ENCODE measurements at places on chromosomes 2 and 18. TPM values are rescaled to one million over a fixed set of nuclear protein-coding genes. Genes with fewer than 3 reads are reported as not detected.

GRCh38 chr18:3261373-3262233 lies at the start of gene MYL12B:
Gene MYL12B, plus strand, starts transcription at chr18:3262133. Its CDS starts 10,766 bp downstream, at chr18:3272899.
- peak; percentile 96 for DNase-seq
- no peaks in the 10 kb centered on the region for H3K27me3 ChIP-seq
- H3K27ac ChIP-seq, result peak within 1 kb of the TSS; percentile 99
- H3K4me3 ChIP-seq, result peak within 1 kb of the TSS; percentile 85
- H3K4me1 ChIP-seq, result peaks cover 47% of the 10 kb centered on the region

DNA sequence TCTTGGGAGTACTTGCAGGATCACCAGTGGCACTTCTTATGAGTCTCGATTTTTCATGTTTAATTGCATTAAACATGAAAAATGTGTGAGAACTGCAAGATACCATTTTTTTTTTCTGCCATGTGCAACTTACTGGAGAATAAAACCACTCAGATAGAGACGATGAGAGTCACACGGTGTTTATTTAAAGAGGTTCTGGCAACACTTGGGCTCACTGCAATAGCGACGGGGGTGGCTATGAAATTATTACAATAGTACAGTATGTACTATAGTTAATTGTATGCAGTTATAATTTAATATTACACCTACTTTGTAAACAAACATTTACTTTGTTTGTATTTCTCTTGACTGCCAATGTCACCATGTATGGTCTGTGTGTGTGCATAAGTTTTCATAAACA lies 479.8 kb downstream of the NUP35 start:
- H3K27ac ChIP-seq, result no peak overlapping the region
- H3K4me3 ChIP-seq, result no peak overlapping the region
- DNase-seq, result no peak
- H3K4me1 ChIP-seq, result no peaks in the 10 kb centered on the region
- H3K36me3 ChIP-seq, result no peaks in the 10 kb centered on the region

DNA sequence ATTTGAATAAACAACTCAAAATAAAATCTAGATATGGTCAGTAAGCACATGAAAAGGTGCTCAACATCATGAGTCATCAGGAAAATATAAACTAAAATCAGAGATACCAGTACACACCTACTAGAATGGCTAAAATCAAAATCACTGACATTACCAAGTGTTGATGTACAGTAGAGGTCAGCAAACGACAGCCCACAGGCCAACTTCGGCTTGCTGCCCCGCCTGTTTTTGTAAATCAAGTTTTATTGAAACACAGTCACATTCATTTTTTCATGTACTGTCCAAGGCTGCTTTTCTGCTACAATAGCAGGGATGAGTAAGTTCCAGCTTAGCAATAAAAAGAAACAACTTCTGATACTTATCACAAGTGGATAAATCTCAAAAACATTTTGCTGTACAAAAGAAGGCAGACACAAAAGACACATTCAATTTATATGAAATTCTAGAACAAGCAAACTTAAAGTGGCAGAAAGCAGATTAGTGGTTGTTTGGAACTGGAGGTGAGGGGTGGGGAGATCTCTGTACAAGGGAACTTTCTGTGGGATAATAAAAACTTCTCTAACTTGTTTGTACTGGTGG lies 32.1 kb downstream of the TRAK2 start:
- H3K27me3 ChIP-seq, result no peaks in the 10 kb centered on the region
- H3K4me1 ChIP-seq, result peaks cover 22% of the 10 kb centered on the region
- H3K36me3 ChIP-seq, result no peaks in the 10 kb centered on the region
- no peak for DNase-seq
- H3K27ac ChIP-seq, result peak overlapping the region; percentile 51

DNA sequence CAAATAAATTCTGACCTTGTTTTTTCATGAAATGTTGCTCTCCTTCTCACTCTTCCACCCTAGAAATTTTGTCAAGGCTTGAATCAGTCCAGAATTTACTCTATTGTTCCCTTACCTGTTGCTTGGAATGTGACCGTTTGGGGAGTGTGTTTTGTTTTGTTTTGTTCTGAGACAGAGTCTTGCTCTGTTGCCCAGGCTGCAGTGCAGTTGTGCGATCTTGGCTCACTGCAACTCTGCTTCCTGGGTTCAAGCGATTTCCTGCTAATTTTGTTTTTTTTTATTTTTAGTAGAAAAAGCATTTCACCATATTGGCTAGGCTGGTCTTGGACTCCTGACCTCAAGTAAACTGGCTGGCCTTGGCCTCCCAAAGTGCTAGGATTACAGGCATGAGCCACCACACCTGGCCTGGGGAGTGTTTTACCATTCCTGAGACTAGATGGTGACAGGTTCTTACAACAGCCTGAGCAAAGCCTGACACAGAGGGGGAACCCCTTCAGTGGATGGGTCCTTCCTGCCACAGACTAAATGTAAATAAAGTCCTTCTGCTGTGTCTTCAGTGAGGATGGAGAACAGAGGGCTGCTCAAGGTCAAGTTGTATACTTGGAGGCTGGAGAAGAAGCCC lies 52.0 kb downstream of the HAUS1 start:
- no peaks in the 10 kb centered on the region for H3K36me3 ChIP-seq
- DNase-seq, result no peak
- no peaks in the 10 kb centered on the region for H3K4me1 ChIP-seq
- H3K4me3 ChIP-seq, result no peak overlapping the region

DNA sequence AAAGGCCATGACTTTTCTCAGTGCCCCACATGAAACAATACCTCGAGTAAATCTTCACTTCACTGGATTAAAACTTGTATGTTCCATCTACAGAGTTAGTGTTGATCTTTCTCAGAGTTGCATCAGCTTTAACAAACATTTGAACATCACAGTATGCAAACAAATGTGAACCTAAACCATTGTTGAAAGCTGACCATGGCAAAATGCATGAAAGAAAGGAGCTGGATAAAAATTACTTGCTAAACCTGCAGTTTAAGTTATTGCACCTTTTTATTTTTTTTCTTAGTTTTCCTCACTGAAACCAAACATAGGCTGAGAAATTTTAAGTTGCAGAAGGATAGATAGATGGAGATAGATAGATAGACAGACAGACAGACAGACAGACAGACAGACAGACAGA lies 107.2 kb upstream of the UGP2 start:
- no peaks in the 10 kb centered on the region for H3K27me3 ChIP-seq
- H3K36me3 ChIP-seq, result no peaks in the 10 kb centered on the region
- no peak overlapping the region for H3K27ac ChIP-seq
- H3K4me1 ChIP-seq, result no peaks in the 10 kb centered on the region
- no peak overlapping the region for H3K4me3 ChIP-seq

DNA sequence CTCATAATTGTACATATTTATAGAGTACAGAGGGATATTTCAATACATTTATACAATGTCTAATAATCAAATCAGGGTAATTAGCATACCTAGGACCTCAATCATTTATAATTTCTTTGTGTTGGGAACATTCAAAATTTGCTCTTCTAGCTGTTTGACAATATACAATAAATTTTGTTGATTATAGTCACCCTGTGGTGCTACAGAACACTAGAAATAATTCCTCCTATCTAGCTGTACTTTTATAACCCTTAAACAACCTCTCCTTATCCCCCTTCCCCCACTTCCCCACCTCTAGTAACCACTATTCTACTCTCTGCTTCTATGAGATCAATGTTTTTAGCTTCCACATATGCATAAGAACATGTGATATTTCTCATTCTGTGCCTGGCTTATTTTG lies 328.4 kb upstream of the RBMS1 start:
- H3K4me3 ChIP-seq, result no peak overlapping the region
- H3K27ac ChIP-seq, result no peak overlapping the region
- no peaks in the 10 kb centered on the region for H3K36me3 ChIP-seq

DNA sequence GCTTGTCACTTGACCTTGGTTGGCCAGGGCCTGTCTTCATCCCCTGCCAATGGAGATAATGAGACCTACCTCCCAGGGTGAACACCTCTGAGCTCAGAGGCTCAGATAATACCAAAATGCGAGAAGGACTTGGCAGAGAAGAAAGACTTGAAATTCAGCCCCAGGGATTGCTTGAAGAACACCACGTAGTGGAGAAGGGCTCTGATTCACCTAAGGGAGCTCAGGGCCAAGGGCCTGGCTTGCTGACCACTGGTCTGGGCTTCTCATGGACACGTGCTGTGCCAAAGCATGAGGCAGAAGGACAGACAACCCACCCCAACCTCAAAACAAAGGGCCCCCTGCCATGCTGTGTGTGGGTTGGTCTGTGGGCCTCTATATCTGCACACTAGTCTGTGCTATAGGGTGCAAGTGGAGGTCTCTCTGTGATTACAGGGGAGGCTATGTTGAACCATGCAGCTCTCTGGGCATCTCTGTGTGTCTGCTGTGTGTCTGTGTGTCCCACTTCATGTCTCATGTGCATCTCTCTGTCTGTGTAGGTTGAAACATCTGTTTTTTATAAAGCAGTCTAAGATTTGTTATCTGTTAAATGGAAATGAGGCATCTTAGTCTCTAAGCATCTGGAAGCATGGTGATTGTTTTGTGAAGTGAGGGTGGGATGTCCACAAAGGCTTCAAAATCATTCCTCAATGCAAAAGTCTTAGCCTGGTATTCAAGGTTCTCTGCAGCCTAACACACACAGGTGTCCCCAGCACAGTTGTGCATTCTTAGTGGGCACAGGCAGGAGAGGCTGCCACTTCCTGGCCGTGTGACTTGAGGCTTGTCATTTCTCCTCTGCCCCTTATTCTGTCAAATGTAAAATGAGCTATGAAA lies 61.0 kb upstream of the EPAS1 start:
- no peaks in the 10 kb centered on the region for H3K36me3 ChIP-seq
- no peak overlapping the region for H3K27ac ChIP-seq
- H3K4me3 ChIP-seq, result no peak overlapping the region
- no peaks in the 10 kb centered on the region for H3K4me1 ChIP-seq

GRCh38 chr2:48395658-48396057 lies 134.3 kb upstream of the STON1 start:
- H3K27ac ChIP-seq, result no peak overlapping the region
- H3K4me3 ChIP-seq, result no peak overlapping the region
- no peaks in the 10 kb centered on the region for H3K4me1 ChIP-seq
- no peak for DNase-seq
- no peaks in the 10 kb centered on the region for H3K36me3 ChIP-seq
- no peaks in the 10 kb centered on the region for H3K27me3 ChIP-seq

GRCh38 chr18:49646873-49647272 lies 85.0 kb downstream of the LIPG start:
- H3K27ac ChIP-seq, result no peak overlapping the region
- peaks cover 4% of the 10 kb centered on the region for H3K4me1 ChIP-seq
- DNase-seq, result no peak
- H3K36me3 ChIP-seq, result no peaks in the 10 kb centered on the region
- H3K4me3 ChIP-seq, result no peak overlapping the region
- no peaks in the 10 kb centered on the region for H3K27me3 ChIP-seq

- H3K27ac ChIP-seq, result no peak overlapping the region
- no peaks in the 10 kb centered on the region for H3K27me3 ChIP-seq
- DNase-seq, result no peak
Measured at GRCh38 chr18:23416298-23416697, 36.8 kb upstream of the RIOK3 start.

DNA sequence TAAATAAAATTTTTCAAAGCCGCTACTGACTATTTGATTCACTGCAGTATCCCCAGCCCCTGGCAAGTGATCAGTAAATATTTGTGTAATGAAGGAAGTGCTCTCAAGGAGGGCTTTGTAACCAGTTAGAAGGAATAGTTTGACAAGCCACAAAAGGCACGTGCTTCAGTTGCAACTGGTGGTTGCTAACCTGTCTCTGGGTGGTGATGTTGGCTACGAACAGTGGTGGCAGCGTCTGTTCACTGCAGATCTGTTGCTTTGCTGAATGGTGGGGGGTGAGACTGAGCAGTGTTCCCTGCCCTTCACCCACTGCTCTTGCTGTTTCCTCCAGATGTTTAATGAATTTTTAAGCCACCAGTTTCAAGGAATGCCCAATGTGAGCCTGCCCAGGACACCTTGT lies 73.9 kb upstream of the SIX2 start:
- no peaks in the 10 kb centered on the region for H3K4me1 ChIP-seq

DNA sequence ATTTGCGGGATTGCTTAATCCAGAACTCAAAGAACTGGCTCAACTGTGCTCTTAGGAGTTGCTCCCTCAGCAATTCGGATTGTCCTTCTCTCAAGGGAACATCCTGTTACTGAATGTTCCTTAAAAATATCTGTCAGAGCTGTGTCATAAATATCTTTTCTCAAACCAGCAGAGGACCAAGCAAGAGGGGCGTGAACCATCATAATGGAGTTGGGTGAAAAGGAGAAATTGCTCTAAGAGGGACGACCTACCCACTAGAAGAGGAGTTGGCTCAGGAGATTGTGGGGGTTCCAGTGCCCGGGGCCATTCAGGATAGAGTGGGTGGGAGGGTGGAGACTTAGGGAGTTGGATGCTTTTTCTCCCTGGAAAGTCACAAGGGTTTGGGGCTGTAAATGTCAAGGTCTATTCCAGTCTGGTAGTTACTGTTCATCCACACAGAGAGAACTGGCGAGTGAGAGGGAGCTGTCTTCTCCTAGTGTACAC lies 59.5 kb downstream of the MERTK start:
- no peaks in the 10 kb centered on the region for H3K27me3 ChIP-seq
- H3K27ac ChIP-seq, result peak overlapping the region; percentile 80
- H3K36me3 ChIP-seq, result no peaks in the 10 kb centered on the region
- no peak for DNase-seq

DNA sequence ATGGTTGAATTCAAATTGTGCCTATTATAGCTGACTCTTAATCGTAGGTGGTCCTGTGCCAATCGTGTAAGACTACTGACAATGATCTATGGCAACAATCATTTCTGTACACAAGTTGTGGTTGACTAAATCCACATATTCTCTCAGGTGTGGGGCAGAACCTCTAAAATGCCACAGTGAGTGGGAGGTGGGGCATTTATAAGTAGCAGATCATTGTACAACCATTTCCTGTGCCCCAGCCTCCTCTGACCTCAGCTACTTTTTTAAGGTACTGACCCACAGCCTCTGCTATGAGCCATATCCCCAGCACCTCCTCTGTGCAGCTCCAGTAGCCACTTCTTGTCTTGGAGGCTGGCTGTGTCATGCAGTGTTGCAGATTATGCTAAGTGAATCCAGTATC lies 48.6 kb upstream of the RAPH1 start:
- DNase-seq, result peak; percentile 47
- no peaks in the 10 kb centered on the region for H3K27me3 ChIP-seq
- H3K36me3 ChIP-seq, result no peaks in the 10 kb centered on the region
- peaks cover 24% of the 10 kb centered on the region for H3K4me1 ChIP-seq
- no peak overlapping the region for H3K4me3 ChIP-seq

GRCh38 chr2:11024687-11025086 lies 113.0 kb downstream of the KCNF1 start:
- H3K4me1 ChIP-seq, result no peaks in the 10 kb centered on the region
- H3K36me3 ChIP-seq, result no peaks in the 10 kb centered on the region
- H3K27ac ChIP-seq, result no peak overlapping the region
- no peak overlapping the region for H3K4me3 ChIP-seq
- H3K27me3 ChIP-seq, result no peaks in the 10 kb centered on the region

GRCh38 chr18:47990981-47991380 lies 60.5 kb upstream of the SMAD2 start:
- DNase-seq, result no peak
- H3K4me1 ChIP-seq, result no peaks in the 10 kb centered on the region
- no peaks in the 10 kb centered on the region for H3K27me3 ChIP-seq
- H3K27ac ChIP-seq, result no peak overlapping the region

The SP140L gene
- total RNA-seq, result 19.0 TPM

The SPAST gene
- total RNA-seq, result 14.3 TPM

The DQX1 gene
- 0.37 TPM for total RNA-seq

The RAB27B gene
- 7.3 TPM for total RNA-seq
